Activated CD4-positive, alpha-beta T cell treated with anti-CD3 and anti-CD28 coated beads, Interleukin-2, amount 50 U/mL, for 48 hours (primary cell): ENCODE measurements at places on chromosomes 5 and 9.

DNA sequence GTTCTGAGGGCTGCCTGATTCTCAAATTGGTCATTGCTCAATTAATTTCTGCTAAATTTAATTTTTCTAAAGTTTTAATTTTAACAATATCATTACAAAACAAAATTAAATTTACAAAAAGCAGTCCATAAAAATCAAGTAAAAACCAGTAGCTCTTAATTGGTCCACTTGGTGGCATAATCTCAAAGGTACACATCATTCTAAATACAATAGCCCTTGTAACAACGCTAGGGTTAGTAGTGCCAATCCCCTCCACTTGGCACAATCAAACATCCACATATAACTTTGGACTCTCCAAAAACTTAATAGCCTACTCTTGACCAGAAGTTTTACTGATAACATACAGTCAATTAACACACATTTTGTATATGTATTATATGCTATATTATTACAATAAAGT lies 1.9 kb upstream of the NDUFB6 start:
- no peak for DNase-seq

DNA sequence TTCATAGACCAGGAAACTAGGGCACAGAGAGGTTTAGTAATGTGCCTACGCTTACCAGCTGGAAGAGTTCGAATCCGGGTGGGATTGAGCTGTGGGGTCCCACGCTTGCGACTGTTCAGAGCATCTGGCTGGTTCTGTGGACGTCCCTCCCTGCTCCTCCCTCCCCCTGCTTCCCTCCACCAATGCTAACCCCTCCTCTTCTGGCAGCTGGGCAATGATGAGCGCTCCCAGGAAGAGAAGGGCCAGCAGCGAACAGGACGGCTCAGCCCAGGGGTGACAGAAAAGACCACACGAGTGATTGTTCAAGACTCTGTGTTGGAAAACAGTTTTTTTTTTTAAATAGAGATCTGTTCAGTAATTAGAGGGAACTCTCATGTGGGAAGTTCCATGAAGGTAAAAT lies 6.9 kb downstream of the FAM163B start:
- no peak for DNase-seq

DNA sequence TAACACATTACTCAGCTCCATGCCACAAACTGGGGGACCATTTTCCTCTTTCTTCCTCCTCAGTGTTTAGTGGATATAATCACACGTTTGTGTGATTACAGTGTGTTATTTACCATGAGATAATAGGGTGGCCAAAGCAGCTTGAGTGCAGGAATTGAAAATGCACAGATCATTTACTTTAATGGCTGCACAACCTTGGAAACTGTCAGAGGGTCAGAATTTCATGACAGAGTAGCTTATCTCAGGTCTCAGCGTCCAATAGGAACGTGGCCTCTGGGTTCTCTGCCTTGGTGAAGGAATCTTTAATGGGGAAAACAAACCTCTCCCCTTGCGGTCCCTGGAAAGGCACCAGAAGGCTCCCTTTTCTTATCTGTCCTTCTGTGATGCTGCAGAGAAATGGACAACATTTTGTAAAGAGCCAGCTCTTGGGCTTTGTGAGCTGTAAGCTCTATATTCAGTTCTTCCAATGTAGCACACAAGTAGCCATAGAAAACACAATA lies 87.4 kb upstream of the CD180 start:
- DNase-seq, result no peak

GRCh38 chr9:127974769-127975261 lies 6.0 kb downstream of the EEIG1 start:
- no peak for DNase-seq

- DNase-seq, result no peak
Observed at GRCh38 chr9:85914108-85914507, 26.8 kb upstream of the NAA35 start.

DNA sequence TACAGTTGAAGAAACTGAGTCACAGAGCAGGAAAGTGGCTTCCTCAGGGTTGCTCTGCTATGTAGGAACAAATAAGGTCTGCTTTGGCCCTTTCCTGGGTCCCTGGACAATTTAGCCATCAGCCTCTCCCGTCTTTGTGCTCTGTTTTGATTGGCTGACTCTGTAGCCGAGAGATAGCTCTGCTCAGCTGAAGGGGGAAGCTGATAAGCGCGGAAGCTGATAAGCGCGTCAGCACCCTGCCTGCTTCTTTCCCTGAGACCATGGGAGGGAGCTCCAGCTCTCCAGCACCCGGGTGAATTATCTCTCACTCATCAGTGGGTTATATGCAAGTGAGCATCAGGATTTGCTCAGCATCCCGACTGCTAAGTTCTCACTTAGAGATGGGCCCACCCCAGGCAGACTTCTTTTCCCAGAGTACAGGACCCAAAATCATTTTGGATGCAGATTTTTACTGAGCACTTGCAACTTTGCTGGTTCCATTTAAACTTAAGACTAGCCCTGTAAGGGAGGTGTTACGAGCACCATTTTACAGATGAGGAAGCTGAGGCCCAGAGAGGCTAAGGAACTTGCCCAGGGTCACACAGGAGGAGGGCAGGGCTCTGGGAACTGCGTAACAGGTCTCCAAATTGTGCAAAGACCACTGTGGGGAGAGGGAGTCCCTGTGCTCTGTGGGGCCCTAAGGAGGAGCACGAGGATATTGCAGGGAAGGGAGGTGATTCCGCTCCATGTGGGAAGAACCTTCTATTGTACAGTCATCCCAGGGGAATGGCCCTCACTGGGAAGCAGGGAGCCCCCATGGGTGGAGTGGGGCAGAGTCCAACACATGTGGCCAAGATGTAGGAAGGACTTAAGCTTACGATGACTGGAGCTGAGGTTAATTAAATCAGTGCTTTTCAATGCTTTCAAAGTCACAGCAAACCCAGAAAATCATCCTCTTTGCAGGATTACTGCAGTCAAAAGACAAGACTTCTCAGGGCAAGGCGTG lies 83.7 kb upstream of the ORM1 start:
- DNase-seq, result no peak

GRCh38 chr5:122129306-122129705 lies at the start of gene ZNF474:
Gene ZNF474 (plus strand): TSS chr5:122129546. CDS start chr5:122151991, 22,445 bp downstream.
- no peak for DNase-seq

DNA sequence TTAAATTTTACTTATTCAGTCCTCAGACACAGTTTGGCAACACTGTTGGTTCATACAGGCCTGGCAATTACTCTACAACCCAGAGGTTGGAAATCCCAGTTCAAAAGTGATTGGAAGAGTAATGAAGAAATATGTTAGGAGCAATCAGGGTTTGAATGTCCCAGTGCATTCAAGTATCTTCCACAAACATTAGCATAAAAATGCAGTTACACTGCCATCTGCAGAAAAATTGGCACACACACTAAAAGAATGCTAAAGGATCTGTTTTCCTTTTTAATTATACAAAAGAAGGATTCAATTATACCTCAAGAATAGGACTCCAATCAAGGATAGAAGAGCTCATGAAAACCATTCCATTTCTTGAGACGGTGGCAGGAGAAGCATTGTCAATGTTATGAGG lies 130.2 kb downstream of the DNAH5 start:
- DNase-seq, result no peak

DNA sequence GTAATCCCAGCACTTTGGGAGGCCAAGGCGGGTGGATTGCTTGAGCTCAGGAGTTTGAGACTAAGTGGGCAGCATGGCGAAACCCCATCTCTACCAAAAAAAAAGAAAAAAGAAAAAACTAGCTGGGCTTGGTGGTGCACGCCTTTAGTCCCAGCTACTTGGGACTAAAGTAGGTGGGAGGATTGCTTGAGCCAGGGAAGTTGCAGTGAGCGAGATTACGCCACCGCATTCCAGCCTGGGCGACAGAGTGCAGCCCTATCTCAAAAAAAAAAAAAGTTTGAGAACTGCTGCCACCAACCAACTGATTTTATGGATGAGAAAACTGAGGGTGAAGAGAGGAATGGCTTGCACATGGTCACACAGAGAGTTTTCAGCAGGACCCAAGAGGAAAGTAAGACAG lies 175.1 kb downstream of the DOCK8 start:
- no peak for DNase-seq
